ENCODE measurements at places on chromosomes 7 and 10. TPM values are rescaled to one million over a fixed set of nuclear protein-coding genes. Genes with fewer than 3 reads are reported as not detected.

The KNDC1 gene
- 4.5 TPM for polyA plus RNA-seq

DNA sequence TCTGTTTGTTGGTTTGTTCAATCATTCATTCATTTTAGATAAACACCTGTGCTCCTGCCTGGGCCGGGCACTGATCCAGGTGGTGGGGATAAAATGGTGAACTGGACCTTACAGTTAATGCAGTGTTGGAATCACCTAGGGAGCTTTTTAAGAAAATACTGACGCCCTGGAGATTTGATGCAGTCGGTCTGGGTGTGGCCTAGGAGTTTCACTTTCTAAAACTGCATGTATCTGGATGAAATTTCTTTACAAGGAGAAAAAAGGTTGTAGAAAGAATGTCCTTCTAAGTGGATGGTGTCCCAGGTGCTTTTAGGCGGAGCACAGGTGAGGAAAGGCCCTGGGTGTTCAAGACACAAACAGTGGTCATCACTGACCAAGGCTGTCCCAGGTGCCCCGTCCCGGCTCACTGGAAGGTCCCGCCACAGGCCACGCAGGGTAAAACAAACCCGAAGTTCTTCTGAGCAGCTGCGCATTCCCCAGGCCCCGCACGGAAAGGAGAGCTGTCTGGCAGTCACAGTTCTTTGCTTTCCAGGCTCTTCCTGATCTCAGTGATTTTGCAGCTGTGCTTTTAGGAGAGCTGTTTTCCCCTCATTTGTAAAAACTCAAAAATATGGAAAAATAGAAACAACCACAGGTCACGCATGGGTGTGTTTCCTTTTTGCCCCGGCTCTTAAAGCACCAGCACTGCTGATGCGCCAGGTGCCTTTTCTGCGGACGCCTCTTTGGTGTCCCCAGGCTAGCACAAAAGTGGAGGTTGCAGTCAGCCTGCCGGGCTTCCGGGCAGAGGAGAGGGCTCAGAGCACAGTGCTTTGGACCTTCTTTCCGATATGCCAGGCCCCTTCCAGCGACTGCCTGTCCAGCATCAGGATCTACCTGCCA lies 161.9 kb downstream of the GRK5 start:
- no peak for DNase-seq

DNA sequence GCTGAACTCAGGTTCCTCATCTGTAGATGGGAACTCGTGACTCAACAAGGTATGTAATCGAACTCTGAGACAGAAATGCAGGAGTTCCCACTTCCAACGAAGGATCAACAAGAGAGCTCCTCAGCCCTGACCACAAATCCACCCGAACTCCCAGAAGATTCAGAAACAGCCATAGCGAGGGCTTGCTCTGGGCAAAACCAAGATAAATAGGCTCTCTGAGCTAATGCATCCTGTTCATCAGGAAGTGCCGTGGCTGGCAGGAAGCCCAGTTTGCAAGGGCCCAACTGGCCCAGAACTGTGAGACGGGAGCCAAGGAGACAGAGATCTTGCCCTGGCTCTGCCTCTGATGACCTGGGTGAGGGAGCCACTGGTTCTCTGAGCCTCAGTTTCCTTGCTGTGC lies 141.7 kb upstream of the PFKP start:
- DNase-seq: no peak

- no peak for DNase-seq
Measured at GRCh38 chr7:32516551-32517100, 21.3 kb downstream of the AVL9 start.

GRCh38 chr10:80177781-80178636 lies 27.3 kb downstream of the ANXA11 start:
- no peak for DNase-seq

- no peak for DNase-seq
Measured at GRCh38 chr7:30433082-30433481, 45.5 kb downstream of the NOD1 start.

- DNase-seq: no peak
Measured at GRCh38 chr7:39407137-39407536, 159.1 kb upstream of the YAE1 start.

DNA sequence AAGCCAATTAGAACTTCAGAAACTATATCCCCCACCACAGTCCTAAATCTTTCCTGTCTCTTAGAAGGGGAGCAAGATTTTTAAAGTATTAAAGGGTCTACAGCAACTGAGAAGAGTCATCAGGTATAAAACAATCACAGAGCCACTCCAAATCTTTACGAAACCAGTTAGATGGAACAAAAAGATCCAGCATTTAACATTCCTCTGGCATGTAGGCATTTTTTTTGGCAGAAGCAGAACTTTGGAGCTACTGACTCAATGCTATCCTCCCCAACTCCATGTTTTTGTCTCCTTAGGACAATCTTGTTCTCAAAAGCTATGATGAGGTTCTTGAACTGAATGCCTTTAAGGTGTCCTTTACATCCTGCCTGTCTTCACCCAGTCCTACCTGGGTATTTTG lies 333.3 kb downstream of the PRPF18 start:
- no peak for DNase-seq

GRCh38 chr10:107160866-107161265 lies 3.6 kb downstream of the SORCS1 start:
- no peak for DNase-seq

- no peak for DNase-seq
Measured at GRCh38 chr7:68929781-68930261, 668.5 kb upstream of the AUTS2 start.

DNA sequence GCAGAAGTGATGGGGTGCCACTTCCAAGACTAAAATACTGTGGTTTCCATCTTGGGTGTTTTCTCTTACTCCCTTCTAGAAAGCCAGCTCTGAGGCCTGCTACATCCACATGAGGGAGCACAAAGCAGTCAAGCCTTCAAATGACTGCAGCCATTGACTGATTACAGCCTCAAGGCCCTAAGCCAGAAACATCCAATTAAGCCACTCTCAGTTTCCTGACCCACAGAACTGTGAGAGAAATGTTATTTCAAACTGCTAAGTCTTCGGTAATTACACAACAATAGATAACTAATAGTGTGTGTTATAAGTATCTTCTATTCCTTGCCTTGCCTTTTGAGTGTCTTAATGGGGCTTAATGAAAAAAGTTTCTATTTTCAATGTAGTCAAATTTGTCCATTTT lies 24.8 kb downstream of the BRAF start:
- DNase-seq: no peak

DNA sequence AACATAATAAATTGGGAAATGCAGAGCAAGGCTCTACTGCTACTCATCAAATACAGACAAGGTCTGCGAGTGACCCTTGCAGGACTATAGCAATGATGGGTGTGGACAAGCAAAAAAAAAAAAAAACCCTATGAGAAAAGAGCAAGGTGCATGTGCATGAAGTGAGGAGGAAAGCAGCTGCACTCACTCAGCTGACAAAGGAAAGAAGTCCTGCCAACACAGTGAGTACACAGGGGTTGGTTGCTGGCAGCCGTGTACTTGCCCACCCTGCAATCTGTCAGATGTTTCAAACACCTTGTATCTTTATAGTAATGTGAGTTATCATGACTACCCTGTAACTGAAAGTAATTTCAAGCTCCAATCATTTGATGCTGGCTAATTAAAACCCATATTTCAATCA lies 20.5 kb downstream of the CHCHD3 start:
- DNase-seq: no peak

All from left renal cortex interstitium (tissue), 4 donors.